Mononuclear cell (primary cell): ENCODE measurements at places on chromosomes 13 and 19. TPM values are rescaled to one million over a fixed set of nuclear protein-coding genes. Genes with fewer than 3 reads are reported as not detected.

Gene FUT2
- total RNA-seq = not detected

Gene ZNF497
- total RNA-seq = 0.31 TPM

Gene CNN1
- total RNA-seq = 0.52 TPM

Gene VSTM2B
- total RNA-seq = not detected

Gene ECSIT
- total RNA-seq = 23.4 TPM

Gene ZNF793
- 2.8 TPM for total RNA-seq

Gene KASH5
- not detected for total RNA-seq

Gene ZNF177
- 0.10 TPM for total RNA-seq

Gene B3GNT8
- 0.42 TPM for total RNA-seq

Gene MTUS2
- total RNA-seq = 0.10 TPM

Gene CYP4F2
- not detected for total RNA-seq

Gene ZNF560
- not detected for total RNA-seq

Gene TLE6
- not detected for total RNA-seq

Gene CEACAM7
- total RNA-seq = not detected

Gene PEG3
- total RNA-seq = under 0.01 TPM

Gene PSG2
- not detected for total RNA-seq

Gene MEDAG
- total RNA-seq = not detected

Gene GRWD1
- 15.2 TPM for total RNA-seq

Gene CDC42EP5
- not detected for total RNA-seq

Gene C13orf46
- total RNA-seq = 1.5 TPM
